ENCODE measurements at places on chromosomes 2 and 18. TPM values are rescaled to one million over a fixed set of nuclear protein-coding genes. Genes with fewer than 3 reads are reported as not detected.

- H3K4me3 ChIP-seq = no peak overlapping the region
- no peak for DNase-seq
- no peaks in the 10 kb centered on the region for H3K27me3 ChIP-seq
- no peaks in the 10 kb centered on the region for H3K4me1 ChIP-seq
- no peaks in the 10 kb centered on the region for H3K36me3 ChIP-seq
These were observed 203.4 kb upstream of the RND3 start for GRCh38 chr2:150690870-150691269.

- no peak overlapping the region for H3K27ac ChIP-seq
- no peaks in the 10 kb centered on the region for H3K27me3 ChIP-seq
- no peaks in the 10 kb centered on the region for H3K4me1 ChIP-seq
- DNase-seq = no peak
- no peaks in the 10 kb centered on the region for H3K36me3 ChIP-seq
These were observed 111.7 kb downstream of the CHST9 start for GRCh38 chr18:27073404-27073830.

DNA sequence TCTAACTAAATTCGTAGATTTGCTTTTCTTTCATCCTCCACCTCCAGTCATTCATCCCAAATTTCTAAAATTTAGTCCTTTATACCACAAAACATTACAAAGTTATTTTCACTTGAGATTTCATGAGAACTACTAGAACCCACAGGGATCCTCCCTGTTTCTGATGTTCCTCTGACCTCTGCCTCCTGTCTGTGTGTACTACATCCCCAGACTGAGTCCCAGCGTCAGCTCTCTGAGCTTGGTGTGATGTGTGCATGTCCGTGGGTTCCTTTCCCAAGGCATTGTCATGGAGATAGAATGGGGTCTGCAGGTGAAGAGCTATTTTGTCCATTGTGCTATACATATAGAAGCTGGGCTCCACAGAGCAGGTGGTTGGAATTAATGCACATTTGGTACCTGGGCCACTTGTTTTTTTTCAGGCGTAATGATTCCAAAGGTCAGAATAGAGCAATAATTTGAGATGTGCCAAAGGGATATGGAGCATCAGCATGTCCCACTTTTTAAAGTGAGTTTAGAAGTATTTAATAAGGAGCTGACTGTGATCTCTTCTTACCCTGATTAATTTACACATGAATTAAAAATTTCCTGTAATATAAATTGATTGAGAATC lies 151.2 kb upstream of the BOD1L2 start:
- H3K27ac ChIP-seq = no peak overlapping the region
- DNase-seq = no peak
- H3K36me3 ChIP-seq = no peaks in the 10 kb centered on the region
- H3K4me1 ChIP-seq = no peaks in the 10 kb centered on the region
- no peaks in the 10 kb centered on the region for H3K27me3 ChIP-seq
- no peak overlapping the region for H3K4me3 ChIP-seq

The MEX3C gene
- total RNA-seq = 15.9 TPM

The ATIC gene
- total RNA-seq = 13.8 TPM

DNA sequence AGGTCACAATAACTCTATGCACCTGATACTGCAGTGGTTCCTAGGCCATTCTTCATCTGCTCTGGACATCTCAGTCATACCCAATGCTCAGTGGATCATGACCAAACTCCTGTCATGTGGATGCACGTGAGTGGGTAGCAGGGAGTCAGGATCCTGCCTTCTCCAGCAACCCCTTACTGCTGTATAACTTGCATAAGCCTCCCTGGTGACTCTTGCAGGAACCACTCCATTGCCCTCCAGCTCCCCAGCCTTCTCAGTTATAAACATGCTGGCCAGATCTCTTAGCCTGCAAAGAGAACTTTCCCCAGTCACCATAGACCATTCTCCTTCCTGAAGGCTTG lies 98.6 kb upstream of the ZNF397 start:
- peak overlapping the region; percentile 7 for H3K27ac ChIP-seq
- no peak overlapping the region for H3K4me3 ChIP-seq
- peaks cover 22% of the 10 kb centered on the region for H3K36me3 ChIP-seq
- DNase-seq = no peak
- no peaks in the 10 kb centered on the region for H3K27me3 ChIP-seq
- peaks cover 8% of the 10 kb centered on the region for H3K4me1 ChIP-seq

GRCh38 chr2:105925390-105925789 lies 180.7 kb downstream of the NCK2 start:
- no peak for DNase-seq
- no peaks in the 10 kb centered on the region for H3K4me1 ChIP-seq
- no peak overlapping the region for H3K4me3 ChIP-seq
- H3K36me3 ChIP-seq = no peaks in the 10 kb centered on the region
- H3K27ac ChIP-seq = no peak overlapping the region
